Head of caudate nucleus (tissue), 42 donors: ENCODE measurements at places on chromosomes 5 and 9.

- no peak for DNase-seq
These were observed 597.5 kb upstream of the MEF2C start for GRCh38 chr5:89480406-89481007.

DNA sequence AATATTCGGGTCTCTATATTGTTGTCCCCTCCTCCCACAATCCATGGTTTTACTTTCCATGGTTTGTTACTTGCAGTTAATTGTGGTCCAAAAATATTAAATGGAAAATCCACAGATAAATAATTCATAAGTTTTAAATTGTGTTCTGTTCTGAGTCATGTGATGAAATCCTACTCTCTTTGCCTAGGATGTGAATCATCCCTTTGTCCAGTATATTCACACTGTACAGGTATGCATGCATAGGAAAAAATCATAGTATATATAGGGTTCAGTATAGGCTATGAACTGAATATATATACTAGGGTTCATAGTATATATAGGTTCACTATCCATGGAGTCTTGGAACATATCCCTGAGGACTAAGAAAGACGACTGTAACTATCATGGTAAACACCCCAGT lies 19.6 kb downstream of the INSYN2B start:
- DNase-seq, result no peak

DNA sequence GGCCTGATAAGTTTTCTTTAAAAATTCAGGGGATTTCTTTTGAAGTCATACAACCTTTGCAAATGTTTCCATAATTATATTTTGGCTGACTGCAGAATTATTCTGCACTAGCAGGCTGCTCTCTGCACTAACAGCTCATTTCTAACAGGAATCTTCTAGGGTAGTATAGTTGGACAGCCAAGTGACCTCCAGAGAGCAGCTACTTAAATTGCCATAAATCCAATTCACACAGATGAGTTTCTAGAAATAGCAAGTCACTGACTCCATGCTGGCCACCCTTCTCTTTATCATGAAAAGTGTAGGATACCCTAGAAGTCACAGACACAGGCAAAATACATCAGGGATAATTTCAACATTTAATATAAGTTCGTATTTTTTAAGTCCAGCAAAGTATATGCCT lies 110.9 kb upstream of the TARS1 start:
- DNase-seq, result no peak

DNA sequence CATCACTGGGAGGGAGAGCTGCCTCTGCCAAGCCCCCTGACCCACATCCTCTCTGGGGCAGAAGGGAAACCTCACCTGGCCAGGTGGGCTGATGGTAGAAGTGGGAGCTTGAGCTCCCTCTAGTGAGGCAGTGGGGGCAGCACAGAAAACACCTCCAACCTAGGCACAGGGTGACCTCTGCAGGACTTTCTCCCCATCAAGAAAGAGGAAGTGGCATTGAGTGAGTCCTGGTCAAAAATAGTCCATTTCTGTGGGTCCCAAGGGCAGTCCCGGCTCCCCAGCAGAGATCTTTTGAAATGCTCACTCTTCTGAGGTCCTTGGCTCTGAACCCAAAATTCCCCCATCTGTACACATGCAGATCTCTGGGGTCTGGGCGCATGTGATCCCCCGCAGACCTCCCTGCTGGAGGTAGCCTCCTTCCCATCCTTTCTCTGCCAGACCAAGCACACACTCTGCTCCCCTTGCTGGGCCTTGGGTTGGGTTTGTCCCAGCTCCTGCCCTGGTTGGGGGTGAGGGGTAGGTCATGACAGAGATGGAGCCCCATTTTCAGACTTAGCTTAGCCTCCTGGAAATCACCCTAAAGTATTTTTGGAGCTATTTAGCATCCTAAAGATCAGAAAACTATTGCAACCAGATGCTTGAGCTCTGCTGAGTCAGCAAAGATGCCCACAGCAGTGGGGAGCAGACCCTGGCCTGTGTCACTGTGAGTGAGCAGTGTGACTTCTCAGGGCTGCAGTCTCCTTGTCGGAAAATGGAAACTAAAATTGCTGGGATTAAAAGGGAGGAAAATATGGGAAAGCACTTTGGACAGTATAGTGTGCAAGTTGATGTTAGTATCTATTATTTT lies 41.6 kb upstream of the LCP2 start:
- no peak for DNase-seq

GRCh38 chr5:2602451-2603271 lies 148.8 kb downstream of the IRX2 start:
- no peak for DNase-seq

GRCh38 chr9:20559231-20559890 lies 62.9 kb downstream of the MLLT3 start:
- DNase-seq, result no peak

DNA sequence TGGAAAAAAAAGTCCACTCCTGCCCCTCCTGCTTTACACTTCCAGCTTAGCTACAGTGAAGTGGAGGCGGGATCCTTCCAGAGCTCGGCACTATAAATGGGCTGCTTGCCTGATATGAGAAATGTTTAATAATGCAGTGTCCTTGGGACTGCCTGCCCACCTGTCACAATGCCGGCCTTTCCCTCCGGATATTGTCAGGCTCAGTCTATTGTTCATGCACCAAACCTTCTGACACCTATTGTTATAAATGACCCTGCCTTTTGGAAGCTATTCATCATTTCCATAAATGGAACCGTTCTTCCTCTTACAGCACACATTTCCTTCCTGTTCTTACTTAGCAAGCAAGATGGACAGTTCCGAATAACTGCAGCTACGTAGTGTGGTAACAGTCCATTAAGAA lies 146.3 kb downstream of the DMAC1 start:
- DNase-seq, result no peak

- DNase-seq, result no peak
These were observed 285.7 kb downstream of the DNAH5 start for GRCh38 chr5:13658761-13659160.

DNA sequence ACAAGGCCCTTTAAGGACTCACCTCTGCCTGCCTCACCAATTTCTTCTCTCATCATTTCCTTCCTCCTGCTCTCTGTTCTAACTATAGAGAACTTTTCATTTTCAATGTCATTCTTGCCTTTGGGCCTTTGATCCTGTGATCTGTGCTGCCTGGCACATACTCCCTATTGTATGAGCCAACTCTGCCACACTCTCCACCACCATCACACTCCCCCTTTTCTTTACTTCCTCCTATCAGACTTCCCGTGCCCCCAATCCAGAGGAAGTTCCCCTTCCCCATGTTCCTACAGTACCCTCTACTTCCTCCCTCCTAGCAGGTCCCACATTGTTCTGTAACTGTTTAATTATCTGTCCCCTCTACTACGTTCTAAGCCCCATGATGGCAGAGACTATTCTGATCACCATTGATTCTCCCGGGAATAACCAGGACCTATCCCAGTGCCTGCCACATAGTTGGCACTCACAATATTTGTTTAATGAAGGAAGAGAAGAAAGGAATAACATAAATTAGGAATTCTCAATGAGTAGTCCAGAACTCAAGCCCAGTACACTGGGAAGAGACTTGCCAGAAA lies 27.5 kb downstream of the ADAM19 start:
- no peak for DNase-seq

DNA sequence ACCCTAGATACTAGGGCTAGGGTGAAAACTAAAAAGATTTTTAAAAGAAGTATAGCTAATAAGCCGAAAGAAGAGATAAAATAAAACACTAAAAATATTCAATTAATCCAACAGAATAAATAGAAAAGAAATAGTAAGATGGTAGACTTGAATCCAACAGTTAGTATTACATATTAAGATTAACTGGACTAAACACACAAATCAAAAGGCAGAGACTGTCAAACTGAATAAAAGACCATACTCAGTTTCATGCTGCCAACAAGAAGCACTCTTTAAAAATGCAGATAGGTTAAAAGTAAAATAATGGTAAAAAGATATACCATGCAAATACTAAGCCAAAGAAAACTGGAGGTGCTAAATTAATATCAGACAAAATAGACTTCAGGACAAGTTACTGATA lies 65.0 kb downstream of the TTLL11 start:
- DNase-seq, result no peak

DNA sequence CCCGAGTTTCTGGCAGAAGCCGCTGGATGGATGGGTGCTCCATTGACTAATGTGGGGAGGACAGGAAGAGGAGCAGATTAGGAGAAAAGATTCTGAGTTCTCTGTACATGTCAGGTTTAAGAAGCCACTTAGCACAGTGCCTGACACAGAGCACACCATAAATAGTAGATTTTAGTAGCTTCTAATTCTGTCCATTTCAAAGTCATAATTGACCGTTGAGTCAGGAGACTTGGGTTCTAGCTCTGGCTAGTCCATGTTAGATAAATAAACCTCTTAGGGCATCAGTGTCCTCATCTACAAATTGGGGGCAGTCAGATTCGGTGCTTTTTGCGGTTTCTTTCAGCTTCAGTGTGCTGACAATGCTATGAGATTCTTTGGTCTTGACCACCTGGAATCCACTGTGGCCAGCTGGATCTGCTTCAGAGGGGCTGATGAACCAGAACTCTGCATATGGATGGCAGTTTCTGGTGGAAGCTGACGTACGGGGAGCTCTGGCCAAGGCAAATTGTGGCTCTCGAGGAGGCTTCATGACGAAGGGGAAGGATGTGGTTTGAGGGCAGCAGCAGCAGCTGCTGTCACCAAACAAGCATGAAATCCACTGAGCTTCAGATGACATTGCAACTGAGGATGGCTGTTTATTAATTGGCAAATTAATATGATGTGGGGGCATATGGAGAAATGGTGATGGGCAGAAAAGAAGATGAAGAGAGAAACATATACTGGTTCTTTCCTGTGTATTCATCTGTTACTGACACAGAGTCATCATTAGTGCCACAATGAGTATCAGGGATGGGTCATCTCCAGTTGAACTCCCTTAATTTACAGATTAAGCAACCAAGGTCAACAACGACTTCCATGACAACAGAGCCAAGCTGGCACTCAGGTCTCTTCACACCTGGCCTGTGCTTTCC lies 134.4 kb downstream of the AOPEP start:
- DNase-seq, result no peak

GRCh38 chr9:32864971-32865370 lies 81.6 kb downstream of the TMEM215 start:
- DNase-seq, result no peak

DNA sequence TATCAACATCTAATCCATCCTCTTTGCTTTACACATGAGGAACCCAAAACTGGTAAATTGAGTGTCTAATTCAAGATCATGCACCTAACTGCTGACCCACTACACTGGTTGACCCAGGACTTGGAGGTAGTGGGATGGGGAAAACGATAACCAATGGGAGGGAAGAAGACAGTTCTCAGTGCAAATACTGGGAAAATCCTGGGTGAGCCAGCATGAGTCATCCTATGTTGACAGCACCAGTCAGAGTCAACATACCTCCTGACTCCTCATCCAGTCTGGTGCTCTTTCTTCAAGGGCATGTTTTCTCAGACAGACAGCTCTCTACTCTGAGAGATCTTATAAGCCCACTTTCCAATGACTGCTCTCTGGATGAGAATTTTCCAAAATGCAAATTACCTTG lies 232.8 kb upstream of the PTGER4 start:
- no peak for DNase-seq

DNA sequence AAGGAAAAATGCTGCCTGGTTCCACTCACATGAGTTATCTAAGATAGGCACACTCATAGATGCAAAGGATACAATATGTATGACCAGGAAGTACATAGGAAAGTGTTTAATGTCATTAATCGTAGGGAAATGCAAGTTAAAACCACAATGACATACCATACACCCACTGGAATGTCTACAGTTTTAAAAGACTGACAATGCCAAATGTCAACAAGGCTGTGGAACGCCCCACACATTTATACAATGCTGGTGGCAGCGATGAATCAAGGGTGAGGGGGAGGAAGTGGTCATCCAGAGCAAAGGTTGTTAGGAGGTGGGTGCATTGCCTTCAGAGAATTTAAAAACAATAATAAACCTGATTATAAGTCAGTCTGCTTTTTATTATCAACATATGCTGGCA lies 437.8 kb downstream of the ARHGEF28 start:
- DNase-seq, result no peak
